ENCODE measurements at places on chromosomes 16 and 17. TPM values are rescaled to one million over a fixed set of nuclear protein-coding genes. Genes with fewer than 3 reads are reported as not detected.
A peak's percentile ranks its signal among the peaks of the same experiment; 100 is the strongest.

DNA sequence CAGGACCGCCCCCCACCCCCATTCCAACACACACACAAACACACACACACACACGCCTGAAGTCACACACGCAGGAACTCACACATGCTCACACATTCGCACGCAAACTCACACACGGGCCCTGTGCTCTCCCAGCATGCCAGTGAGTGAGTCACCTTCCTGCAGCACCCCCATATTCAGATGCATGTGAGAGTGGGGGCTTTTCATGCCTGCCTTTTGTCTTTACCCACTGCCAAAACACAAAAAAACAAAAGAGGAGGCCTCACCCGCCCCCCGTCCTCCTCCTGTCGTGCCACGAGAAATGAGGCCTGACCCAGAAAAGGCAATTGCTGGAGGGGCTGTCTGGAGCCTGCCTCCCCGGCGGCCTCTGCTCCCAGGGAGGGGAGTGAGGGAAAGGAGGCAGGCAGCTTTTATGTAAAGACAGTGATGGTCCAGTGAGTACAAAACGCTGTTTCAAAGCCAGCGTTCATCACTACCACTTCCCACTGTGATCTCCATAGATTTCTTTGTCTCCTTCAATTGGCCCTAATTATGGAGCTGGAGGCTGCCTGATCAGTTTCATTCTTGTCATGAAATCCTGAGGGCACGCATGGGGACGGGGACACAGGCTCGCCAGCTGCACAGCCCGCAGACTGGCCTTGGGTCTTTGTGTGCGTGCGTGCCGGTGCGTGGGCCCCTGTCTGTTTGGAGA, 29.5 kb upstream of the GSE1 start:
- no peak for DNase-seq

DNA sequence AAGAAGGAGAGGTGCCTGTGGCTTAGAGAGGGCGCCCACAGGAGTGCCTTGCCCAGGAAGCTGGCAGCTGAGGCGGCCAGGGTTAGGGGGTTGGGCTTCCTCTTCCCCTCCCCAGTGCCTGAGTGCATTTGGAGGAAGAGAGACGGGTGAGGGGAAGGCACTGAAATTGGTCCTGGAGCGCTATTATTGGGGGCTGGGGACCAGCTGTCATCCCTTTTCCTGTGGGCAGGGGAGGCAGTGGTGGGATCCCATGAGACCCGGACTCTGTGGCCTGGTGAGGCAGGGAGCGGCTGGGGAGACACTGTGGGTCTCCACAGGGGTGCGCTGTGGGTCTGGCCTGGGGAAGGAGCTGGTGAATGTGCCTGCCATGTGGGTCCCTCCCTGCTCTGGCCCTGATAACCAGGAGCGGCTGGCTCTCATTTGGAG, 259.7 kb downstream of the SEC14L1 start:
- peak; percentile 78 for DNase-seq

DNA sequence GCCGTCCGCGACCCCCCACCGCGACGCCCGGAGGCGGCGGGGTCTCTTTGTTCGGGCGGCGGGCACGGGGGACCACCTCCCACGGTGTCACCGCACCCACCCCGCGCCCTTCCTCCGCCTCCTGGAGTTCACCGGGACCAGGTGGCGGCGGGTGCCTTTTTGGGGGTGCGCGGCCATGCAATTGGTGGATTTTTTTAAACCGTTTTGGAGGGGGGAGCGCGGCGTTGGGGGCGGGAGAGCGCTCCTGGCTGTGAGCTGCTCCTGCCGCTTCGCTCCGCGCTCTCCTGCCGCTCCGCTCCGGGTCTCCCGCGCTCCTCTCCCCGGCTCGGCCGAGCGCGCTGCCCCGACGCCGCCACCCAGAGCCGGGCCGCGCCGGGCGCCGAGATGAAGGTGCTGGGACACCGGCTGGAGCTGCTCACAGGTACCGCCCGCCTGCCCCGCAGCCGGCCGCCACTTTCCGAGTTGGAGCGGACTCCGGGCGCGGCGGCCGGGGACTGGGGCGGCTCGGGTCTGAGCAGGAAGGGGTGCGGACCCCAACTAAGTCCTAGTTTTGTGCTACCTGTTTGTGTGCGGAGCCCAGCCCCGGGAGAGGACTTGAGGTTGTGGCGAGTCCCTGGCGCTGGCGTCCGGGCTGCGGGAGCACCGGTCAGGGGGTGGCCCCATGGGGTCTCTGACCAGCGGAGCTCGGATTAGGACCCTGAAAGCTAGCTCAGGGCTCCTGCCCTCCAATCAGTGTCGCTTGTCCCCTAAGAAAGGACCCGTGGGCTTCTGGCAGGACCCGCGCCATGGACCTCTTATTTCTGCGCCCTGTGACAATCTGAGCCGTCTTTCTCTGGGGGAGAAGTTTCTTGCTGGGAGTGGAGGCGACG, 35.7 kb upstream of the NDRG4 start:
- no peak for DNase-seq

DNA sequence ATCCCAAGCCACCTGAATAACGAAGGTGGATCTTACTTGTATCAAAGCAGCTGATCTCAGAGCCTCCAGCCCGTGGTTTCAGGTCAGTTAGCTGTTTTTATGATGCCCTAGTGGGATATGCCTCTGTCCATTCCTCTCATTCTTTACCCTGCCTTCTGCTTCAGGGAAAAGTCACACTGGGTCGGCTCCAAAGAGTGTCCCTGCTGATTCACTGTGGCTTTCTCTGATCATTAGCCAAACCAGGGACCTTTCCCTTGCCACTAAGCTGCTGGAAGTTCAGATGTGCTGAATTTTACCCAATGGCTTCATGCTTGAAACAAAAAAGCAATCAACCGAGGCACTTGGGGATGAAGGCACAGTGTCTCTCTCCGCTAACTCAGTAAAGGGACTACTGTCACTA, 170.2 kb upstream of the SALL1 start:
- no peak for DNase-seq

DNA sequence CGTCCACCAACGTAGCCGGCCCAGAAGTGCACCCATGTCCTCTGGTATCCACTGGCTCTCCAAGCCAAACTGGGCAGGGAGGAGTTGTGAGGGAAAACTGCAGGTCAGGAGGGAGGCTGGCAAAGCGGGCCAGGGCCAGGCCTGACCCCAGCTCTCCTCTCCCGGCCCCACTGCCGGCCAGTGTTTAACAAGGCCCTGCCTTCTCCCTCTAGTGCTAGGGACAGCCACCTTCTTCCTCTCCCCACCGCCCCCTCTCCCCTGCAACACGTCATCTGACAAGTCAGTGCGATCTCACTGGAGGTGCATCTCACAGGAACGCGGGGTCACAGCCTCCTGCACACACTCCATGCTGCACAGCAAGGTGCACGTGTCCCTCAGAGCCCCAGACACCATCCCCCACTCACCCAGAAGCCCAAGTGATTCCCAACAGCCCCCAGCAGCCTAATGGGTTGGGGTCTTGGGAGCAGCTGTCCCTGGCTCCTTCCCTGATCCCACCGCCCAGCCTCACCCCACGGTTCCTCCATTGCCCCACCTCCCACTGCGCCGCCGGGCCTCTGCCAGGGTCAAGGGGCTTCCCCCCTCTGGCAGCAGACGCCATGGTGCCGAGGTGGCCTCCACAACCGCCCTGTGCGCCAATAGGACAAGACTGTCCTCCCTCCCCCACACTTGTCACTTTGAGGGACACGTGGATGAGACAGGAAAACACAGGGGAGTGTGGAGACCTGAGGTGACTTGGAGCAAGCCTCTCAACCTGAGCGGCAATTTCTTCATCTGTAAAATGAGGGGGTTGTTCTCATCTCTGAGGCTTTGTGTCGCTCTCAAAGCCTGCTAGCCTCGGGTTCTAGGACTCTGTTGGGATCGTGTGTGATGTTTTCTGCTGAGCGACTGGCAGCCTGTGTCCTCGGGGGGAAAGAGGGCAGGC, 1.1 kb upstream of the ACE start:
- DNase-seq: peak; percentile 52

- DNase-seq: peak; percentile 37
Observed at GRCh38 chr17:51365090-51365489, 104.7 kb downstream of the UTP18 start.

GRCh38 chr17:17792551-17793377, 44.0 kb downstream of the SREBF1 start:
- peak; percentile 77 for DNase-seq

DNA sequence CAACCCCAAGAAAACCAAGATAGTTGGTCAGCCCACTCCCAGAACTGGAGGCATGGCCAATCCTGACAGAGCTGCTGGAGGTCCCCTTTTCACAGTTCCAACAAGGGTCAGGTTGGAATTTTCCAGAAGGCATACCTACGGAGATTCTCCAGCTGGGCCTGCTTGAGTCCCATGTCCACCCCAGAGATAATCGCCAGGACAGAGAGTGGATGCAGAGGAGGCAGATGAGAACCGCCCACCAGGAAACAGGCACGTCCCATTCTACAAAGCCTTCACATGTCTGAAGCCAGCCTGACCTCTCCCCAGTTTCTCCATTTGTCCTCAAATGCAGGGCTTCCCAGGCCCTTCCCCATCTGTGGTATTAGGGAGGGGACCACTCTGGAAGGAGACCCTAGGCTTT, 47.4 kb upstream of the SMURF2 start:
- DNase-seq: no peak

The FGF11 gene
- 31.7 TPM for polyA plus RNA-seq

- no peak for DNase-seq
Observed at GRCh38 chr16:16015849-16016248, 66.4 kb downstream of the ABCC1 start.

GRCh38 chr17:73929860-73930430, 273.5 kb upstream of the RPL38 start:
- DNase-seq: no peak

DNA sequence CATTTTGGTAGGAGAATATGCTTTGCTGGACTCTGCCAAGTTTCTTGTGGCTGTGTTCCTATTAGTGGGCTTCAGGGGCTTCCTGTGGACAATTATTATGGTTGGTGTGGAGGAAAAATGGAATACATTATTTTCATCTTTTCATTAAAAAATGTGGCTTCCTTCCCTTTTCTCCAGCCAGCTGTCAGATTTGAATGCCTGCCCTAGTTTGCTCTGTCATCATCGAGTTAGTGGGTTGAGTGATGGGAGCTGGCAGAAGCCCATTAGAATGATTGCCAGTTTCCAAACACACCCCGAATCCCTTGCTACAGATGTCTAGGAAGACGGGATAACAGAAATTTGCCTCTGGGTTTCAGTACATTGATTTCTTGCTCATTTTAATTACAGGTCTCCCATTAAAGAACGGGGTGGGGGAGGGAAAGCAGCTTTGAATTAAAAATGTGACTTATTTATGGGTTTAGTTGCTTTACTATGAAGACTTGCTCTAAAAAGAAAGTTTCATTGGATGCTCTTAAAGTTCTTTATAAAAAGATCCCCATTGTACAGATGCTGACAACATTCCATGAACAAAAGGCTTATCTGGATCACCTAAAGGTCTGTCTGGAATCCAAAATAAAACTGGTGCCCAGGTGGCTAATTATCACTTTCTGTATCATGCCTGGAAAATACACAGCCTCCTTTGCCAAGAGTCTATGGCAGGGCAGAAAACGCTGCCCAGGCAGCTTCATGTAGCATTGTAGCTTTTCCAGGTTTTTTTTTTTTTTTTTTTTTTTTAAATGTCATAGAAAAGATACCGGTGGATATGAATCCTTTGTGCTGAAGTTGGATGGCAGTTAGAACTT, 103.6 kb downstream of the PRKCA start:
- DNase-seq: no peak

DNA sequence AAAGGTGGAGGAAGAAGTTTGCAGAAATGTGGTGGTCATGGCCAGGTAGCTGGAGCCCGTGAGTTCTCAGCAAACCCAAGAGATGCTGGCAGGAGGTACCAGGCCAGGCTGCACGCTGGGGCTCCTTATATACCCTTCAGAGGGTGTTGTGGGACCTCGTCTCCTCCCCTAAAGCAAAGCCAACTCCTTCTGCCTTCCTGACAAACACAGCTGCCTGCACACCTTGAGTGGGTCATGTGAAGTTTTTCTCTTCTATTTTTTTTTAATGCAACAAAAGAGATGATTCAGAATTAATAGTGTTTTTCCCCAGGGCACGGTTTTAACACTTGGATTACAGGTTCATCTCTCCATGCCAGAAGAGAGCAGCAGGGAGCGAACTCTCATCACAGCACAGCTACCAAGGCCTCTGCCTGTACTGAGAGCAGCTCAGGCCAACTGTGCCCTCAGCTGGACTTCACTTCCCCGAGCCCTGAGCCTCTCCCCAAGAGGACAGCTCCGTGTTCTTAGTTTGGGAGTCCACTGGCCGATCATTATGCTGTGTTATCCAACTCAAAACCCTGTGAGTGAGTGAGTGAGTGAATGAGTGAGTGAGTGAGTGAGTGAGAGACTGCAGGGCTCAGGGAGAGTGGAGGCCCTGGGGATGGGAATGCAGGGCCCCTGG, at the start of gene KRT15:
Gene KRT15 (minus strand): TSS at position 102 of the 661 bp plus-strand sequence. CDS start 63 bp downstream, at position 39.
- no peak for DNase-seq

GRCh38 chr17:36994438-36994837, 45.7 kb downstream of the AATF start:
- DNase-seq: no peak

DNA sequence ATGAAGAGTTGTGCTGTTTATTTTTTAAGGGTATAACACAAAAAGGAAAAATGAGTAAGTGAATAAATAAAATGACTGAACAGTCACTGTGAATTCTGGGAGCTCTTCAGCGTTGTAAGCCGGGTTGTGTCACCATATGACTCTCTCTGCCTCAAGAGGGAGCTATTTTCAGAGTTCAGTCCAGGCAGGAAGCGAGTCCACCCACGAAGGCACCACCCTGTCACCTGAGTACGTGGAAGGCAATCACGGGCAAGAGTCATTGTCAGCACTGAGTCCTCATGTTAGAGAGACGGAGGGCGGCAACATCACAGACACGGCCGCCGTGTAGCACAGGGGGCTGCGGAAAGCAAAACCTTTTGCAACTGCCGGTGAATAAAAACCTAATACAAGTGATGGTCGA, 227.6 kb downstream of the UTP18 start:
- DNase-seq: no peak

DNA sequence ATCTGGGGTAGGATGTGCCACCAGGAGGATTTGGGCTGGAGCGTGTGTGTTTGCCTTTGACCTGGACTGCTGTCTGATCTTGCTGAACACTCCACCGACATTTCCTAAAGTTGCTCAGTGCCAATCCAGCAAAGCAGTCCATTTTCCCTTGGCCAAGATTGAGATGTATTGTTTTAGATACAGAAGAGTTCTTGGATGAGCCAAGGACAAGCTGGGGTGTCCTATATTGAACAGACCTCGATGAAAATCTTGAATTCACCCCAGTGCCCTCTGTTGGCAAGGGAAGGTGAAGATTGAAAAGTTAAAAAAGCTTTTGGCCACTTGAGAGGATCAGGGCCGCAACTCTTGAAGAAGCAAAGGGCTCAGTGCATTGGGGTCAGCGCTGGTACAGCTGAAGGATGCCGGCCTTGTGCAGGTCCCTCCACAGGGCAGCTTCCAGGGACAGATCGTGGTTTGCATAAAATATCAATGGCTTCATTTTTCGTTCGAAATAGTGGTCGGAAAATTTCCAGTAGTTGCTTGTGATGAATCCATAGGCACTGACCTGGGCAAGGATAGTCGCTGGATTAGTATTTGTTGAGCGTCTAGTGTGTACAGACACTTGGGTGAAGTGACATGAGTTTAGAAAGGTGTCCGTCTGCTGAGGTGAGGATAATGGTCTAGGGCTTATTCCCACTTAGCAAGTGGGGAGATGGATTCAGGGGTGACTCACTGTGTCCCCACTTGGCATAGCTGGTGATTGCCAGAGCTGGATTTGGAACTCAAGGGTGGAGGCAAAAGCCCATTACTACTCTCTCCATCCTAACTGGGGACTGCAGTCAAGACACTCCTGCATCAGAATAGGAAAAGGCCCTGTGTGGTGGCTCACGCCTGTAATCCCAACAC, 19.7 kb downstream of the ST6GALNAC2 start:
- DNase-seq: no peak

The ABAT gene
- polyA plus RNA-seq: 10.9 TPM

The MSLN gene
- polyA plus RNA-seq: not detected

Measured in right cardiac atrium (tissue), 5 donors.